ENCODE measurements at places on chromosomes 7 and 10.
A peak's percentile ranks its signal among the peaks of the same experiment; 100 is the strongest.

- no peak for DNase-seq
These were observed 186.0 kb upstream of the CACNA2D1 start for GRCh38 chr7:82629583-82629982.

- no peak for DNase-seq
These were observed 119.0 kb upstream of the FAM133B start for GRCh38 chr7:92709150-92709549.

DNA sequence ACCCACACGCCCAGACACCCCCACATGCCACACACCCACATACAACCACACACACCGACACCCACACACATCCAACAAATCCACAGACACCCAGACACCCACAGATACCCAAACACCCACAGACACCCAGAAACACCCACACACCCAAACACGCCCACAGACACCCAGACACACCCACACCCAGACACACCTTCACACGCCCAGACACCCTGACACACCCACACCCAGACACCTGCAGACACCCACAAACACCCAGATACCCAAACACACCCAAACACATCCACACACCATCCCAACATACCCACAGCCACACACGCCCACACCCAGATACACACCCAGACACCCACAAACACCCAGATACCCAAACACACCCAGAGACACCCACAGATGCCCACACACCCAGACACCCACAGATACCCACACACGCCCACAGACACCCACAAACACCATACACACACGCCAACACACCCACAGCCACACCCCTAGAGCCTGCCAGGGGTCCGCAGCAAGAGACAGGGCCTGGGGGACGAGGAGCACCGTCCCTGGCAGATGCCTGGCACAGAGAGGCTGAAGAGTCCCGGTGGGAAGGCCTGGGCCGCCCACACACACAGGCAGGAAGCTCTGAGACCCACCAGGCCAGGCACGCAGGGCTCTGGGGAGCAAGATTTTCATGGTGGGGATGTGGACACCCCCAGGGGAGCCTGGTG is 28.5 kb downstream of the CYP2W1 start:
- no peak for DNase-seq

- no peak for DNase-seq
These were observed 97.3 kb downstream of the INPP5A start for GRCh38 chr10:132634947-132635271.

DNA sequence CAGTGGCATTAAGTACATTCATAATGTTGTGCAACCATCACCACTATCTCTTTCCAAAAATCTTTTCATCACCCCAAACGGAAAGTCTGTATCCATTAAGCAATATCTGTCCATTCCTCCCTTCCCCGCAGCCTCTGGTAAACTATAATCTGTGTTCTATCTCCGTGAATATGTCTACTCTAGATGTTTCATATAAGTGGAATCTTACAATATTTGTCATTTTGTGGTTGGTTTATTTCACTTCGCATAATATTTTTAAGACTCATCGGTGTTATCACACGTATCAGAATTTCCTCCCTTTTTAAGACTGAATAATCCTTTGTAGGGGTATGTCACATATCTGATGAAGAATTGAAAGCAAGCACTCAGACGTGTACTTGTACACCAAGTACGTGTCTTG is 86.0 kb upstream of the FGFR2 start:
- DNase-seq, result no peak

DNA sequence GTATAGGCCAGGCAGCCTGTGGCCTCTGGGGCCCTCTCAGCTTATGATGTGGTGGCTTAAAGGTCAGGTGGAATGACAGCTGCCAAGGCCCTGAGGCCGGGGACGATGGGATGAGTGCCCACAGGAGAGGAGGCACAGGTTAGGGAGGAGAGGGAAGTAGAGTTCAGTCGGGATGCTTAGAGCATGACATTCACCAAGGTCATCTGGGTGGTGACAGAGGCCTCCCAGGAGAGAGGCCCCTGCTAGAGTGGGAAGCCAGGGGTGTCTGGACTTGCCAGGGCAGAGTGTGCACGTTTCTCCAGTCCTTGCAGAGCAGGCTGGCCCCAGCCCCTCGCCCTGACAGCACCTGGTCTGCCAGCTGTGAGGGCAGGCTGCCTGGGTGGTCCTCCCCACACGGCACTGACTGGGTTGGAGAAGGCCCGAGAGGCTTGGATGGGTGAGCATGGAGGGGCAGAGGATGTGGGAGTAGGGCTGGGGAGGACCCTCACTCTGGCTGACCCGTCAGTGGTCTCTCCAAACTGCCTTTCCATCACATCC is 1.5 kb downstream of the CALHM1 start:
- DNase-seq, result no peak

DNA sequence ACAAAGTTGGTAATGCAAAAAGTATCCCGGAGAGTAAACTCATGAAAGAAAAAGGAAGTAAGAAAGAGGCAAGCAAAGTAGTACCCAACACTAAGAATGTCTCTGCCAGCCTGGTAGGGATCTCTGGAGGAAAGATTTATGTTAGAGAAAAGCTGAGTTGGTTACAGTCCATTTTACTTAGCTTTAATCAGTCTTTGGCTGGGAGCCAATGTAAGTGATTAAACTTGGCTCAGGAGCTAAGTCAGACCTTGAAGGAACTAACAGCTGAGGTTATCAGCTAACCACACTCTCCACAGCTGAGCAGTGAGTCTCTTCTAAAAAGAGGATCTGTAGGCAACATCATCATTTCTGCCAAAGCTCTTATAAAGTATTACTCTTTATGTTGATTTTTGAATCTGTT is 148.0 kb downstream of the ANKRD7 start:
- DNase-seq, result peak; percentile 52

DNA sequence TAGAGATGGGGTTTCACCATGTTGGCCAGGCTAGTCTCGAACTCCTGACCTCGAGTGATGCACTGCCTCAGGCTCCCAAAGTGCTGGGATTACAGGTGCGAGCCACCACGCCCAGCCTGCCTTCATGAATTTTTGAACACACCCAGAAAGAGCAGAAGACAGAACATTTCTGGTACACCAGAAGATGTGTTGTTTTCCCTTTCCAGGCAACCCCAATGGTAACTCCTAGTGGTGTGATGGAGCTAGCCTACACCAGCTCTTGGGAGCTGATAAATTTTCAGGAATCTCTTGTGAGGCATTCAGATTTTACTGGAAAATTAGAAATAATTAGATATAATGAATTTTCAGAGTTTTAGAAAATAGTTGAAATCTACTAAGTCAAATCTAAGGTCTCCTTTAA is 904 bp upstream of the CCDC7 start:
- peak; percentile 3 for DNase-seq

DNA sequence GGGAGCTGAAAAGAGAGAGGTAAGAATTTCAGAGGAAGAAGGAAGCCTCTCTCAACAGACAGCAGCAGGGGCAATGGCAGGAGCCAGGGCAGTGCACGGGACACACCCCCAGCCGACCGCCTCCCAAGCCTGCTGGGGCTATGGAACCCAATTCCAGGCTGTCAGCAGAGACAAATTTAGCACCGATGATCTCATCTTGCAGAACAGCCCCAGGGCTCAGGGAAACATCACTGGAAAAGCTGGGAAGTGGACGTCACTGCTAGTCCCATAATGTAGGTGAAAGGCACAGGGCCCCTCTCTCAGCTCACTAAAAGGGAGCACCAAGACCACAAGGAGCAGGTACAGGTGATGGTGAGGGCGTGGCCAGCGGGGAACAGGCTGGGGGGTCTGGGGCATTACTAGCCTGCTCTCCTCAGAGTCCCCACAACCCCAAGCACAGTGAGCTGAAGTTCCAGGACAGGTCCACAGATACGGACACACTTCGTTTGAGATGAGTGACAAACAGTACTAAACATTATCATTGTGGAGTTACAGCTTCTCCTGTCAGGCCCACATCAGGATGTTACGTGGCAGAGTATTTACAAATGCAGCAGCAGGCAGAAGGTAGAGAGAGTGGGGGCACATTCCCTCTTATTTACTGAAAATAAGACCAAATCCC is 103.7 kb downstream of the PLXNA4 start:
- peak; percentile 65 for DNase-seq

- peak; percentile 70 for DNase-seq
These were observed 7.0 kb downstream of the PKD1L1 start for GRCh38 chr7:47941136-47941844.

DNA sequence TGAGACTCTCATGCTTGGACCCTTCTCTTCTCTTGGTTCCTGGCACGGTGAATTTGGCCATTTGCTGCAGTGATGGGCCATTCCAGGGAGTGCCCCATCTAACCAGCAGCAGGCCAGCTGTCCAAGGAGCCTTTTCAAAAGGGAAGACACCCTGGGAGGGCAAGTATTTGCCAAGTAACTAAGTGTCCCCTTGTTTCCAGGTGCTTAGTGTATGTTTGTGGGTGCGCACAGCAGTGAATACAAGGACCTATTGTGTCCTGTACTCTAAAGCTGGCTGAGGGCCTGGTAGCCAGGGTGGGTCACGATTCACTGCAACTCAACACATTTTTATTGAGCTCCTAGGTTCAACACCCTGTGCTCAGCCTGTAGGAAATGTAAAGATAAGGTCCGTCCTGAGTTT is 348.8 kb downstream of the RNLS start:
- DNase-seq, result no peak

DNA sequence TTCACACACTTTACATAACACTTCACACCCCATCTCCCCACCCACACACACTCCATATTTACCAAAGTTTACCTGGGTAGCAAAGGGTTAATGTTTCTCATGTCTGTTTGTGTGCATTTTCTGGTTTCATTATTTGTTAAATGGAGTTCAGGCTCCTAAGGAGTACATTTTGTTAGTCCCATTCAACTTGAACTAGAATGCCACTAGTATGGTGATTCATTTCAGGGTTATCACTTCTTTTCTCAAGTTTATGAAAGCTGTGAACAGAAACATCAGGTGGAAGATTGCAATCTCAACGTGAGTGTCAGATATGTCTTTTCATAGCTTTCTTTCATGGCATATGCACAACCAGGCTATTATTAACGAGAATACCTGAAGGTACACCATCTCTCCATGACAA is 1027.5 kb downstream of the GATA3 start:
- DNase-seq, result no peak

DNA sequence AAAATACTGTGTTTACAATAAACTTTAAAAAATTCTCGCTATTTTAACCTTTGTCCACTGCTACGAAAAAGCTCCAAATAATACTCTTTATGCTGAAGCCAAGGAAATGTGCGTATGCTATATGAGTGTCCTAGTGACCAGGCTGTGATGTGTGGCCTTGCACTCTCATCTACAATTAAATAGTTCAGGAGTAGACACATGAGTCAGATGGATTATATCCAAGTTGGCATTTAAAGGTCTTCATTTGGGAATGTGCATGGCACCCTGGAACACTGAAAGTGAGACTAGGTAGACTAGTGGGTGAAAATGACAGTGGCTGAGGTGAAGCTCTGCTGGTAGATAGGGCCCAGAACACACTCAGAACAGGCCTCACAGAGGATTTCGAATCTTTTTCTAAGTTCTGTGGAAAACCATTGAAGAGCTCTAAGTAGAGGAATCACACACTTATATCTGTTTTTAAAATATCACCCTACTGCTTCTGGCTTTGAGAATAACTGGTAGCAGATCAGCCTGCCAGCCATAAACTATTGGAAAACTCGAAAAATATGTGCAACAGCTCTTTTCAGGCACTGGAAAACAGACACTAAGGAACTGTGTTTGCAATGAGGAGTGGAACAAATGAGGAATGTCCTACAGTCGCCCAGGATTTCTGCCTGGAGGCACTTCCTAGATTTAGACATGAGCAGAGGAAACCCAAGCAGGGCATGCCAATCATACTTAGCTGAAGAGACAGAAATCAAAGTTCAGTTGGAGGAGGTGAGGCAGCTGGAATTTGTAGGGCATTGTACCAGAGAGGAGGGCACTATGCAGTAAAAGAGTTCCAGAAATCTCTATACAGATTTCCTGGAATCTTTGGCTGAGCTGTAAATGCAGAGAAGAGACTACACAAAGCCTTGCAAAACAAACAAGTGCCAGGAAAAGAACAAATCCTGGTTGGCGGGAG is 603.8 kb upstream of the LRRTM3 start:
- DNase-seq, result peak; percentile 41

- DNase-seq, result no peak
These were observed 70.3 kb upstream of the RSU1 start for GRCh38 chr10:16887565-16887964.

GRCh38 chr7:93601363-93601762 is 26.8 kb upstream of the CALCR start:
- no peak for DNase-seq

DNA sequence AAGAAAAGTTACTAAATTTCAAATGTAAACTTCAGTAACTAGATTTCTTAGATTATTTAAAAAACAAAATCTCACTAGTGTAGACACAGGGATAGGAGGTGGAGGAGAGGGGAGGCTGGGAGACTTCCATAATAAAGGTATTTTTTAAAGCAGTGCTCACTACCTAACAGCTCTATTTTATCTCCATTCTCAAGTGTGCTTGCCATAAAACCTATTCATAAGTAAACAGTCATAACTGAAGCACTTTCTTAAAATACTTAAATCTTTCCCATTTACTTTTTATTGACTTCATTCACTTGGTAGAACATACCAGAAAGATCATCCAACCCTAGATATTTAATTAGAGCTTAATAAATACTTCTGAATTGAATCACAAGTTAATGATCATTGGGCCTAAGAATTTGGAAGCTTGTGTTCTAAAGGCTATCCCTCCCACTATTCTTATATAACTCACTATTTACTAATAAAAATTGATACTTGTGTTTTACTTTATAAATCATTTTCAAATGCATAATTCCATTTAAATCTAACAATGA is 107.4 kb downstream of the SNX13 start:
- no peak for DNase-seq

GRCh38 chr7:134420424-134421125 is 38.3 kb downstream of the AKR1B1 start:
- DNase-seq, result peak; percentile 75

GRCh38 chr10:20271490-20271889 is 455.3 kb downstream of the PLXDC2 start:
- no peak for DNase-seq

DNA sequence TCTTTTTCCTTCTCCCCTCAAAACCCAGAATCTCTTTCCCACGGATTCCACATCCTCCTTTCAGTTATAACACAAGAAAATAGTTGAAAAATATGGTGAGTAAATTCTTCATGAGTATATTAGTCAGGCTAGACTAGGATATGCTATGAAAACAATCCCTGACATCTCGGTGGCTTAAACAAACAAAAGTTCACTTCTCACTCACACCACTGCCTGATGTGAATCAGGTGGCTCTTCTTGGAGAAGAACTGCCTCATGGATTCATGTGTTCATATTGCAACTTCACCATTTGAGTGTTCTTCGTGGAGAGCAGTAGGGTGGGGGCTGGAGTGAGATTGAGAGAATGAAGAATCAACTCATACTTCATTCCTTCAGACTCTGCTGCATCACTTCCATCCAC is 204.1 kb downstream of the PHF14 start:
- DNase-seq, result peak; percentile 21

- DNase-seq, result no peak
These were observed 264.3 kb downstream of the RNLS start for GRCh38 chr10:88318803-88319202.

Data from astrocyte of the hippocampus (primary cell).